ENCODE measurements at places on chromosomes 7 and 10.

DNA sequence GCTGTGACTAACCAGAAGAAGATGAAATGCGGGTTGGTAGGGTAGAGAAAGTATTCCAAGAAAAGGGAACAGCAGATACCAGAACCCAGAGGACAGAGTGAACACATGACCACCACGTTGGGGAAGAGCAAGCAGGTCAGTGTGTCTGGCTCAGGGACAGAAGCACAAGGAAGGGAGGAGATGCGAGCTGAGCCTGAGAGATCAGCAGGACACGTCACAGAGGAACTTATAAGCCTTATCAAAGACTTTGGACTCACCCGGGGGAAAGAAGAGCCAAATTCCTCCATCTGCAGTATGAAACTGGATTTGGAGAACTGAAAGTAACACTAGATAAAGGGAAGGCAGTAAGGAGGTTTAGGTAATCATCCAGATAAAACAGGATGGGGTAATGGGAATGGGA is 232.1 kb upstream of the NPVF start:
- DNase-seq: no peak
- peaks cover 11% of the 10 kb centered on the region for H3K27me3 ChIP-seq
- no peak overlapping the region for H3K27ac ChIP-seq
- H3K36me3 ChIP-seq: no peaks in the 10 kb centered on the region

DNA sequence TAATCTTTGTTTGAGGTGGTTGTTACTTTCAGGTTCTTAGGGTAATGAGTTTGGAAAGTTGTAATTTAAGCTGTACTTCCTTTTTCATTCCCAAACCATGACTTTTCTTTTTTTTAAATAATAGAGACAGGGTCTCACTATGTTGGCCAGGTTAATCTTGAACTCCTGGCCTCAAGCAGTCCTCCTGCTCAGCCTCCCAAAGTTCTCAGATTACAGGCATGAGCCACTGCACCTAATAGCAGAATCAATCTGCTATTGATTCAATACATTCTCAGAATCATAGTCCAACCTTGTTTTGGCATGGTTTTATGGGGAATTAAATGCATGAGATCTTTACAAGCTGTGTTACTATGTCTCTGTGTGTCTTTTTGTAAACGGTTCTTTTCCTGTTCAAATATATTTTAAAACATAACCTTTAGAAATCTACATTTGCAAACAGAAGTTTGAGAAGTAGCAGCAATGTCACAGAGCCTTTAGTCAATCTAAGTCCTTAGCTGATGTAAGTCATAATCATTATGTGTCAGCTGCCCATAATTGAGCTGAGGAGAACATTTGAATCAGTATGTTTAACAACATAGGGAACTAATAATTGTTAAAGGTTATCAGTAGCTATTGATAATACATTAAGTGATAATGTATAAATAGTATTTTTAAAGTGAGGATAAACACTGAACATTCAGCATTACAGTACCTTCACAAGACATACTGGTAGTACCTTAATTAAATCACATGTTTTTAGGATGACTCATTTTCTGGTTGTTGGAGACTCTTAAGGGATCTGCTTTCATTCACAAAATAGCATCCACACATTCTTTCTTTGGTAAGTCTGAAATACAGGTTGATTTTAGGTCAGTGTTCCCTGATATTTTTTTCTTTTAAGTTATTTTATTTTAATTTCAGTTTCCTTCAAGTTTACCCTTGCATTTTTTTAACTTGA is 8.8 kb downstream of the INPP5F start:
- H3K27ac ChIP-seq: no peak overlapping the region
- H3K36me3 ChIP-seq: peaks cover 7% of the 10 kb centered on the region
- H3K4me3 ChIP-seq: no peak overlapping the region
- no peaks in the 10 kb centered on the region for H3K27me3 ChIP-seq
- peaks cover 21% of the 10 kb centered on the region for H3K4me1 ChIP-seq

- no peaks in the 10 kb centered on the region for H3K27me3 ChIP-seq
- no peak overlapping the region for H3K27ac ChIP-seq
- DNase-seq: no peak
- H3K36me3 ChIP-seq: no peaks in the 10 kb centered on the region
Observed at GRCh38 chr10:78900715-78901430, 167.9 kb upstream of the ZMIZ1 start.

DNA sequence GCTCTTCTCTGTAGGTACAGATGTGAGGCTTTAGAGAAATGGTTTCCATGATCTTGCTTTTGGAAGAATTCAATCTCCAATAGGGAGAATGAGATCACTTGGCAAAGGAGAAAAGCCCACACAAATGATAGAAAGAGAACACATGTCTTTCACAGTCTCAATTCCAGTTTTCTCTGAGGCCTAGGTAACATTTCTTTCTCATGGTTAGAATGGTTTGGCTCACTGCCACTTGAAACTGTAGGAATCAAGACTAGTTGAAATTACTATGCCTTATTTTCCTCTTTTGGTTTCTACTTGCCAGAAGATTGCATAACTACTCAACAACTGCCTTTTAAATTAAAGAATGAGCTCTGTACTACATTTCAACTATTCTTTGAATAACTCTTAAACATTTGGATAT is 276.5 kb upstream of the TEX47 start:
- DNase-seq: no peak
- H3K4me3 ChIP-seq: no peak overlapping the region
- no peaks in the 10 kb centered on the region for H3K4me1 ChIP-seq
- H3K27me3 ChIP-seq: no peaks in the 10 kb centered on the region
- no peak overlapping the region for H3K27ac ChIP-seq

GRCh38 chr10:130213286-130214080 is 77.3 kb downstream of the GLRX3 start:
- H3K27ac ChIP-seq: no peak overlapping the region
- DNase-seq: no peak
- H3K4me1 ChIP-seq: no peaks in the 10 kb centered on the region
- no peaks in the 10 kb centered on the region for H3K36me3 ChIP-seq

DNA sequence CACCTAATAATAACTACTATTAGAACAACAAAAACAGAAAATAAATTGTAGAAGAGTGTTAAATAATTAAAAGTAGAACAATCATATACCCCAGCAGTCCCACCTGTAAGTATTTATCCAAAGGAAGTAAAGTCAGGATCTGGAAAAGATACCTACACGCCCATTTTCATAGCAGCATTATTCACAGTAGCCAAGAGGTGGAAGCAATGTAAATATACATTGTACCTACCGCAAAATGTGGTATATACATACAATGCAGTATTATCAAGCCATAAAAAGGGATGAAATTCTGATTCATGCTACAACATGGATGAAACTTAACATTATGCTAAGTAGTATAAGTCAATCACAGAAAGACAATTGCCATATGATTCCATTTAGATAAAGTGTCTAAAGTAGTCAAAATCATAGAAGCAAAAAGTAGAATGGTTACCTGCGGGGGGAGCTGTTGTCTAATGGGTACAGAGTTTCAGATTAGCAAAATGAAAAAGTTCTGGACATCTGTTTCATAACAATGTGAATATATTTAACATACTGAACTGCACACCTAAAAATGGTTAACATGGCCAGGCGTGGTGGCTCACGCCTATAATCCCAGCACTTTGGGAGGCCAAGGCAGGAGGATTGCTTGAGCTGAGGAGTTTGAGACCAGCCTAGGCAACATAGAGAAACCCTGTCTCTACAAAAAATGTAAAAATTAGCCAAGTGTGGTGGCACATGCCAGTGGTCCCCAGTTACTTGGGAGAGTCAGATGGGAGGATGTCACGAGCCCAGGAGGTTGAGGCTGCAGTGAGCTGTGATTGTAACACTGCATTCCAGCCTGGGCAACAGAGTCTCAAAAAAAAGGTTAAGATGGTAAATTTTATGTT is 6.0 kb upstream of the TMED4 start:
- no peak overlapping the region for H3K4me3 ChIP-seq
- DNase-seq: peak; percentile 35
- no peak overlapping the region for H3K27ac ChIP-seq
- H3K36me3 ChIP-seq: no peaks in the 10 kb centered on the region
- peaks cover 3% of the 10 kb centered on the region for H3K27me3 ChIP-seq
- H3K4me1 ChIP-seq: peaks cover 12% of the 10 kb centered on the region

GRCh38 chr7:33725111-33726025 is 180.0 kb upstream of the BMPER start:
- H3K36me3 ChIP-seq: no peaks in the 10 kb centered on the region
- DNase-seq: no peak
- H3K27ac ChIP-seq: no peak overlapping the region

DNA sequence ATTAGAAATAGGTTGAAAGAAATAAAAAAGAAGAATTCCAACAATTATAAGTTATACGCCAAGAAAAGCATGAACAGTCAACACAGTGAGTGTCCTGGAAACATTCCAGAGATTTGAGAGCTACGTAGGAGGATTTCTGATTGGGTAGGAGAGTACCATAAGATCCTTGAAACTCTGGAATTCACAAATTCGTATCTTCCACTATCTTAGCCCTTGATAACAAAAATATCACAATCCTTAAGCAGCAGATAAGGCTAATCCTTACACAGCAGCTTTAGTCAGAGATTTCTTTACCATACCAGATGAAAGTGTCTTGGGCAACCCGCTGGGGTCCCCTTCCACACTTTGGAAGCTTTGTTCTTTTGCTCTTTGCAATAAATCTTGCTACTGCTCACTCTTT is 8.2 kb downstream of the TPK1 start:
- peaks cover 36% of the 10 kb centered on the region for H3K4me1 ChIP-seq
- no peak overlapping the region for H3K27ac ChIP-seq
- H3K27me3 ChIP-seq: no peaks in the 10 kb centered on the region
- H3K36me3 ChIP-seq: peaks cover 5% of the 10 kb centered on the region
- DNase-seq: no peak

DNA sequence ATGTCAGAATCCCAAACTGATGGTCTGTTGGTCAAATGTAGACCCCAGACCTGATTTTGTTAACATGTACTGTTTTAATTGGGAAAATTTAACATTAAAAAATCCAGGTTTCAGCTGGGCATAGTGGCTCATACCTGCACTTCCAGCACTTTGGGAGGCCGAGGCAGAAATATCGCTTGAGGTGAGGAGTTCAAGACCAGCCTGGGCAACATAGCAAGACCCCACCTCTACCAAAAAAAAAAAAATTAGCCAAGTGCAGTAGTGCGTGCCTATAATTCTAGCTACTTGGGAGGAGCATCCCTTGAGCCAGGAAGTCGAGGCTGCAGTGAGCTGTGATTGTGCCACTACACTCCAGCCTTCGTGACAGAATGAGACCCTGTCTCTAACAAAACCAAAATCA is 15.9 kb upstream of the CAMK2G start:
- no peak for DNase-seq
- no peak overlapping the region for H3K4me3 ChIP-seq
- H3K27me3 ChIP-seq: no peaks in the 10 kb centered on the region
- peaks cover 20% of the 10 kb centered on the region for H3K4me1 ChIP-seq
